ENCODE measurements at places on chromosomes 4 and X. TPM values are rescaled to one million over a fixed set of nuclear protein-coding genes. Genes with fewer than 3 reads are reported as not detected.

GRCh38 chr4:103136671-103137445 is 37.2 kb upstream of the BDH2 start:
- DNase-seq = no peak

MED14 gene
- 23.6 TPM for total RNA-seq

NPY5R gene
- not detected for total RNA-seq

GRCh38 chrX:16067886-16068515 is 55.4 kb upstream of the GRPR start:
- DNase-seq = no peak

DNA sequence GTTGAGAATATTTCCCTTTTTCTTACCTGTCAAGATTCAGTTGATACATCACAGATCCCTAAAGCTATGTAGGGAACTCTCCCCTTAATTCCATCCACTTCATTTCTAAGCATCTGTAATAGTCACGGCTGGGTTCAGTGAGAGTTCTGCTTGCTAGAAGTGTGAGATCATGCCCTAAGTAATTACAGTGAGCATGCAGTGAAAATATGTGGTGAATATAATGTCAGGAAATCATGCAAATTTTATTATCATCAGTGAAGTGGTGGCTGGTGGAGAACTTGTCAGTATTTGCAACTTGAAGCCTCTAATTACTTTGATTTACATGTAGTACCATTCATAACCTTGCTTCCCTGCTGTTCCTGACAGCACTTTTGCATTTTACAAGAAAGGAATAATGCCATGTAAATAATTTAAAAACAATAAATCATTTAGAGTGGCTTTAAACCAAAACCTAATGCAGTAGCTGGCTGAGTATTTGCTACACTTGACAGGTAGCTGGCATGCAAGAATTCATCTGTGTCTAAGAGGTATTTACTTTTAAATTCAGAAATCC is 28.3 kb upstream of the CFAP299 start:
- peak; percentile 74 for DNase-seq

ASB9 gene
- 25.4 TPM for total RNA-seq

CCDC158 gene
- not detected for total RNA-seq

GRCh38 chrX:153921511-153922446 is 4.3 kb downstream of the ARHGAP4 start:
- no peak for DNase-seq

GRCh38 chrX:69305333-69306062 is 140.2 kb upstream of the PJA1 start:
- DNase-seq = no peak

DNA sequence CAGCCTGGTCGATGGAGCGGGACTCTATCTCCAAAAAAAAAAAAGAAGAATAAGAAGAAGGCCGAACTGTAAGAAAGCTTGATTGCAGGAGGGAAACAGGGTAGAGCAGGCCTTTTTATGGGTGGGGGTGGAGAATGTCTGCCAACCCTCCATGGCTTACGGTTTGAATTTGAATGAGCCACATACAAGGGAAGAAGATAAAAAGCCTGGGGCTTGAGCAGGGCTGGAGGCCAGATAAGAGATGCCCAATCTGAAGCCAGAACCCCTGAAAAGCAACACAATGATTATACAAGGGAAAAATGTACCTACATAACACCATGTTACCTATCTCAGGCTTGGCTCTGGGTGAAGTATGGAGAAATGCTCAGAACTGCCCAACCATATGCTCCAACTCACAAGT is 57.3 kb upstream of the TRIM2 start:
- DNase-seq = no peak

DNA sequence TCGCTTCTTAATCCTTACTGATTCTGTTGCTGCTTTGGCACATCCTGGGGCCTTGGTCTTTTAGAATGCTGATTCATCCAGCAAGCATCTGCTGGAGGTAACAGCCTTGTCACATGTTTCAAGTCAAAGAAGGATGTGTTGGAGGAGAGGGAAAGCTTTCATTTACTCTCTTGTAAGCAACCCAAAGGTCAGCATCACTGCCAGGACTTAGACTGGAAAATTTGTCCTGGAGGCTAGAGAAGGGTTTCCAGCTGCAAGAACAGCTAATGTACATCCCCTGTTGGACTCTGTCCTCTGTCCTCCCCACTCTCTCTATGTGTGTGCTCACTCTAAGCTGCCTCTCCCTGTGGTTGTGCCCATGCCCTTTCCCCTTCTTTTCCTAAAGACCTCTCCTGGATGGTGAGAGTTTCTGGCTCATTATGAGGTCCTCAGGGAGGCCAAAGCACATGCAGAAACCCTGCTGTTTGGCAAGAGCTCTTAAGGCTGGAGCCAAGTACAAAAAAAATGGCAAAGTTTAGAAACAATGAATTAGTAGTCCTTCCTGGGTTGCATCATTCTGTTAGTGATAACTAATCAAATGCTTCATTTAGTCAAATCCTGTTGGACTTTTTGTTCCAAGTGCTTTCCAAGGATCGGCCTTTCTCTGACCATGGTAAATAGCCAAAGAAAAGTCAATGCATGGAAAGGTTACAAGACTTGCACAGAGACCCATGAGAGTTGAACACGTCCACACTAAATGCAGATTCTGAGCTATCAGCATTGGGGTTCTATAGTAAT is 13.4 kb upstream of the SRPX start:
- peak; percentile 70 for DNase-seq

MAGEA4 gene
- not detected for total RNA-seq

WWC2 gene
- 27.7 TPM for total RNA-seq

- DNase-seq = no peak
Observed at GRCh38 chrX:132505116-132505515, 16.3 kb upstream of the MBNL3 start.

SFRP2 gene
- total RNA-seq = not detected

DNA sequence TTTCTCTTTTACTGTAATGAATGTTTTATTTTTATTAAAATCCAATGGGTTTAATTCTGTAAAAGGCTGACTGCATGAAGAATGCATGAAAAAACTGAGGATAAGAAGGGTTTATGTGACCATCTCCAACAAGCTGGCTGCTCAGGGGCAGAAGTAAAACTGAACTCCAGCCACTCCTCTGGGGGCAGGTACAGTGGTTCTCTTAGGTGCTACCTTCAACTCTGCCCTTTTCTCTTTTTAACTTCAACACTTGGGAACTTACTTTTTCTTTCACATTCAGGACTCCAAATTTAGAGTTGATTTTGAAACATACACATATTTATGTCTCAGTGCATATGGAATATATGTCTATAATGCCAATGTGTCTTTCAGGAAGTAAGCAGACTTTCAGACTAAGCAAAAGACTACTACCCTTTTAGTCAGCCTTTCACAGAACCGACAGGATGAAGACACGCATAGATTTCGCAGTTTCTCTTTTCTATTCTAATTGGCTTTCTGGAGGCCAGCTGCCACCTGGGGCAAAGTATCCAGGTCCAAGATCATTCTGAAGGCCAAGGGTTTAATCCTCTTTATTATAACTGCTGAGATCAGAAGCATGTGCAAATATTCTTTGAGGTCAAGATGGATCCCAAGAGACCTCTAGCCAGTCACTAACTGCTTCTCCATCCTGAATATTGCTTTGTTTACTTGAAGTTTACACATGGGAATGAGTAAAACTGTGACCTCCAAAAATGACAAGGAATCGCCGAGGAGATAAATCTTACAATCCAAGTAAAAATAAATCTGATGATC is 30.7 kb downstream of the HS3ST1 start:
- no peak for DNase-seq

- peak; percentile 26 for DNase-seq
Observed at GRCh38 chrX:147875866-147876596, 35.7 kb upstream of the FMR1 start.

Measured in A172 (cell line).